ENCODE measurements at places on chromosomes 12 and 14. TPM values are rescaled to one million over a fixed set of nuclear protein-coding genes. Genes with fewer than 3 reads are reported as not detected.

DNA sequence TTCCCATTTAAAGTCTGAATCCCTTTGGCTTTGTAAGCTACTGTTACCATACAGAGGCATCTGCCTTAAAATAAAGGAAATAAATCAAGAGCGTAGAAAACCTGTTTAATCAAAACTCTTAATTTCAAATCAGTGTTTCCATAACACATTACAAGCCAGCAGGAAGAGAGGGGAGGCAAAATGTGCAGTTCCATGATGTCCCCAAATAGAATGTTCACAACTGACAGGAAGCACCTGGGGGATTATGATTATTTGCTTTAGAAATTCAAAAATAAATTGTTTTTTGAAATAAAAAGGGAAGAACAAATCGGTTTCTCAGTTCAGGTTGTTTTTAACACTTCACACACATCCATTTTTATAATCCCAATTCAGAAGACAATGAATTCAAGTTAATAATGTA lies 21.4 kb downstream of the SOCS2 start:
- DNase-seq: no peak

- no peak for DNase-seq
Measured at GRCh38 chr14:80605536-80605935, 336.0 kb downstream of the CEP128 start.

The MSI1 gene
- total RNA-seq: not detected

The PTPRR gene
- total RNA-seq: not detected

The TSPAN19 gene
- total RNA-seq: not detected

The FAM90A1 gene
- not detected for total RNA-seq

DNA sequence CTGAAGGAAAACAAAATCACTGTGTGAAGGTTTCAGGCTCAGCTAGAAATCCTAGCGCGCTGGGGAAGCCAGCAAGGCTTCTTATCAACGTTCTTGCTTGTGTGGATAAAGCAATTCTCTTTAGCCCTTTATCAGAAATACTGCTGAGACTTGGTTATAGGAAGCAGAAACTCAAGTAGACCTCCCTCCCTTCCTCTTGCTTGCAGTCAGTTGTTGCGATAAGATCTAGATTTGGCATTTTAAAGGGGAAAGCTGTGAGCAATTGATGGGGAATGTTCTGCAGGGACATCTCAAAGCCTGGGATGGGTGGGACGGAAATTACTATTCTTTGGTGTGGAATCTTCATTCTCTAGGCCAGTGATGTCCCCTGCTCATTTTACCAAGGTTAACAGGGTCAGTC lies 76.4 kb upstream of the ANO4 start:
- DNase-seq: no peak

The HOXC12 gene
- total RNA-seq: not detected

The MUCL1 gene
- not detected for total RNA-seq

Measured in left lobe of liver (tissue), 2 donors.